Endothelial cell (in vitro differentiated cells): ENCODE measurements at places on chromosomes 16 and 17. TPM values are rescaled to one million over a fixed set of nuclear protein-coding genes. Genes with fewer than 3 reads are reported as not detected.

C17orf50 gene
- 0.90 TPM for total RNA-seq

CLUH gene
- total RNA-seq, result 45.9 TPM

KRT23 gene
- not detected for total RNA-seq

RIPOR1 gene
- 184 TPM for total RNA-seq

SLFN13 gene
- 9.1 TPM for total RNA-seq

EXOC3L1 gene
- 150 TPM for total RNA-seq

GAST gene
- total RNA-seq, result not detected

RNF222 gene
- not detected for total RNA-seq

ALOX12B gene
- 1.7 TPM for total RNA-seq

ST6GALNAC1 gene
- 0.77 TPM for total RNA-seq

MAP3K14 gene
- total RNA-seq, result 5.2 TPM

MT4 gene
- not detected for total RNA-seq

KRT14 gene
- not detected for total RNA-seq

HSF5 gene
- total RNA-seq, result 0.10 TPM

CA7 gene
- total RNA-seq, result not detected

DNAJA3 gene
- 32.0 TPM for total RNA-seq

MARCHF10 gene
- total RNA-seq, result not detected

NPIPA8 gene
- total RNA-seq, result 0.38 TPM

KRT12 gene
- total RNA-seq, result not detected

RNF227 gene
- 0.77 TPM for total RNA-seq

DDX5 gene
- total RNA-seq, result 771 TPM

CCDC43 gene
- total RNA-seq, result 26.1 TPM

C17orf78 gene
- total RNA-seq, result not detected
